NCI-H2081 treated with DMSO at 0.1 percent for 48 hours (cell line): ENCODE measurements at places on chromosomes 6 and 20.

- no peak for DNase-seq
These were observed 63.4 kb downstream of the TXNDC5 start for GRCh38 chr6:7846966-7847818.

GRCh38 chr6:16238963-16239797 lies 793 bp downstream of the GMPR start:
- DNase-seq, result no peak

GRCh38 chr20:47438464-47439381 lies 63.0 kb upstream of the NCOA3 start:
- no peak for DNase-seq

GRCh38 chr6:142155091-142155490 lies 8.0 kb downstream of the VTA1 start:
- no peak for DNase-seq

DNA sequence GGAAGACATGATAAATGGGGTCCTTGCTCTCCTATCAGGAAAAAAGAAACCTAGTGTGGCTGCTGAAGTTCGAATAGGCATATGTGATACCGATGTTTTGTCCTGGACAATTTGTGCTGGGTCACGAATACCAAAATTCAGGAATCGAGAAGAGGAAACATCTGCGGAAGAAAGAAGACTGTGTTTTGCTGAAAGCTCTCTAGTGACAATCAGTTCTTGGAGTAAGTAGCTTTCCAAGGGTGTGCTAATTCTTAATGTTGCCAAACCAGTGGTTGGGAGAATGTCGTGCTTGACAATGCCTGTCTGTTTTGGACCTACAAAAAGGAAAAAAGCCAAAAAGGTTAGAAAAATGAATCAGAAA lies 956.1 kb downstream of the PHF3 start:
- no peak for DNase-seq

- DNase-seq, result no peak
These were observed 441.1 kb downstream of the MEI4 start for GRCh38 chr6:78093906-78094305.

DNA sequence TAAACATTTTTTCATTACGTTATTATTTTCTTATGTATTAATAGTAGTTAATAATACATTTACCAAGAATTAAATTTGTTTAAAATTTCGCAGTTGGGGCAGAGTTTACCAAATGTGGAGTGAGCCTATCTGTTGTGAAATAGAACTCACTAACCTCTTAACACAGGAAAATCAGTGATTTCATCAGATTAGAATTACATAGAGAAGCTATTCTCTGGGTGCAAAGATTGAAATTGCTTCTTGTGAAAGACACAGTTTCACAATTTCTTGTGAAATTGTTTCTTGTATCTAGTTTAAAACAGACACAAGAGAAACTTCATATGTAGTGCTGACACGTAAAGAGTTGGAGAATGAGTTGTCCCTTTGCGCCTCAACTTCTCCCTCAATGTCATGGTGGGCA lies 69.4 kb upstream of the PRL start:
- DNase-seq, result no peak

DNA sequence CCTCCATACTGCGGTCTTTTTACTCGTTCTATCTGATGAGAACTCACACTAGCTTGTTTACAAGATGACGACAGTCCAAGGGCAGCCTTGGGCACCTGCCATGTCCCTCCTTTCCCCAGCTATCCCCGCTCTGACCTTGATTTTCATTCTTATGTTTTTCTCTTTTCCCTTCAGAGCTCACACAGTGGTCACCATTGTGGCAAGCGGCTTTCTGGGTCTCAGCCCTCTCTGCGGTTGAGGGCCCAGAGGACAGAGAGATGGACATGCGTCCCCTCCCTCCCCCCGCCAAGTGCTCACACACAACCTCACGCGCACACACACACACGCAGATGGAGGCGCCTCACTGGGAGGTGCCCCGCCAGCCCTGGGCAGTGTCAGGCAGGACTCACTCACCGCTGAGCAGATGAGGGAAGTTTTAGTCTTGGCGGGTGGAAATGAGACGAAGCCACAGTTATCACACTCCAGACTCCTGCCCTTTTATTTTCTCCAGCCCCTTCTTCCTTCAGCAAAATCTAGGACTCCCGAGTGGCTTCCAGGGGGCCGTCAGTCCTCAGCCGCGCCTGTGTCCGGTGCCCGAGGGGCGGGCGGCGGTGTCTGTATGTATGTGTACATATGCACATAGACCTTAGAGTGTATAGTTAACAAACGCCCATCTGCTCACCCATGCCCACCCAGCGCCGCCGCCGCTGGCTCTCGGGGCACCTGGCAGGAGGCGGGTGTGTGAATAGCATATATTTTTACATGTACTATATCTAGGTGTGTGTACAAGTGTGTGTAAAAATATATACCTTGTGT lies 13.8 kb upstream of the MYL9 start:
- no peak for DNase-seq

- no peak for DNase-seq
These were observed 258.8 kb downstream of the CDH4 start for GRCh38 chr20:61510778-61511330.

DNA sequence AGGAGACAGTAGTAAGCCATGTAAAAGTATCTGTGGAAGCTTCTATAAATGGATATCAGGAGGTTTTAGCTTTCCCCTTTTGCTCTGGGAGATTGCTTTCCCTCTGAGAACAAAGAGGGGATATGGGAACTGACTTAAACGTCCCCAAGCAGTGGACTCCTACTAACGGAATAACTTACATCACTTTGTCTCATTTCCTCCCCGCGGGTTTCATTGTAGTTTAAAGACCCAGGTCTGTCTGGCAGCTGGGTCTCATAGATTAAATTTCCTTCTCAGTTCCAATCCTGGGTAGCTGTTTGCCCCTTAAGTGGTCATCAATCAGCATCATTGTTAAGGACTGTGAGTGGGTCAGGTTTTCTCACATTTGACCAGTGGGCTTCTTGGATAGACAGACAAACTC lies 68.7 kb downstream of the PLAGL1 start:
- DNase-seq, result no peak

DNA sequence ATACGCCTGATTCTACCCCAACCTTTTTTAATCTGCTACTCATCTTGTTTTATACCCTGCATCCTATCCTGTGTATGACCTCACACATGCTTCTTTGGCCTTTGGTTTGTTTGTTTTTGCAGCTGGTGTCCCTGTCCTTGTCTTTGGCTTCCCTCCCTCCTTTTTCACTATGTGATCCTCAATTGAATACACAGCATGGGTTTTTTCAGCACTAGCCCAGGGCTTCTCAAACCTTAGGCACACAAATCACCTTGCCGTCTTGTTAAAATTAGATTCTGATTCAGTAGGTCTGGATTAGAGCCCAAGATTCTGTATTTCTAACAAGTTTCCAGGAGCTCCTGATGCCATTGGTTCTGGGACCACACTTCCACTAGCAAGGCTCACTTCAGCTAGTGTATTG lies 321.5 kb upstream of the MAN1A1 start:
- no peak for DNase-seq

GRCh38 chr20:10639077-10639736 lies 34.6 kb downstream of the JAG1 start:
- DNase-seq, result no peak

GRCh38 chr20:48759631-48760245 lies 68.1 kb downstream of the PREX1 start:
- DNase-seq, result peak; percentile 2

DNA sequence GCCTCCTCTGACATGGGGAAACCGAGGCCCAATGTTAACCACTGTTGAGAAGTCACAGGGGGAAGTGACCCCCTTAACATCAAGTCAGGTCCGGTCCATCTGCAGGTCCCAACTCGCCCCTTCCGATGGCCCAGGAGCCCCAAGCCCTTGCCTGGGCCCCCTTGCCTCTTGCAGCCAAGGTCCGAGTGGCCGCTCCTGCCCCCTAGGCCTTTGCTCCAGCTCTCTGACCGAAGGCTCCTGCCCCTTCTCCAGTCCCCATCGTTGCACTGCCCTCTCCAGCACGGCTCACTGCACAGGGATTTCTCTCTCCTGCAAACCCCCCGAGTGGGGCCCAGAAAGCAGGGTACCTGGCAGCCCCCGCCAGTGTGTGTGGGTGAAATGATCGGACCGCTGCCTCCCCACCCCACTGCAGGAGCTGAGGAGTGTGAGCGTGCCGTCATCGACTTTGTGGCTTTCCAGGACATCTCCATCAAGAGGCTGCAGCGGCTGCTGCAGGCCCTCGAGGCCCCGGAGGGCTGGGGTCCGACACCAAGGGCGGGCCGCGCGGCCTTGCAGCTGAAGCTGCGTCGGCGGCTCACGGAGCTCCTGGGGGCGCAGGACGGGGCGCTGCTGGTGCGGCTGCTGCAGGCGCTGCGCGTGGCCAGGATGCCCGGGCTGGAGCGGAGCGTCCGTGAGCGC lies 1.6 kb downstream of the TNFRSF6B start:
- no peak for DNase-seq

- DNase-seq, result no peak
These were observed 36.9 kb downstream of the SLC24A3 start for GRCh38 chr20:19249106-19249879.

- DNase-seq, result no peak
These were observed 9.5 kb upstream of the NR2E1 start for GRCh38 chr6:108156180-108156937.

DNA sequence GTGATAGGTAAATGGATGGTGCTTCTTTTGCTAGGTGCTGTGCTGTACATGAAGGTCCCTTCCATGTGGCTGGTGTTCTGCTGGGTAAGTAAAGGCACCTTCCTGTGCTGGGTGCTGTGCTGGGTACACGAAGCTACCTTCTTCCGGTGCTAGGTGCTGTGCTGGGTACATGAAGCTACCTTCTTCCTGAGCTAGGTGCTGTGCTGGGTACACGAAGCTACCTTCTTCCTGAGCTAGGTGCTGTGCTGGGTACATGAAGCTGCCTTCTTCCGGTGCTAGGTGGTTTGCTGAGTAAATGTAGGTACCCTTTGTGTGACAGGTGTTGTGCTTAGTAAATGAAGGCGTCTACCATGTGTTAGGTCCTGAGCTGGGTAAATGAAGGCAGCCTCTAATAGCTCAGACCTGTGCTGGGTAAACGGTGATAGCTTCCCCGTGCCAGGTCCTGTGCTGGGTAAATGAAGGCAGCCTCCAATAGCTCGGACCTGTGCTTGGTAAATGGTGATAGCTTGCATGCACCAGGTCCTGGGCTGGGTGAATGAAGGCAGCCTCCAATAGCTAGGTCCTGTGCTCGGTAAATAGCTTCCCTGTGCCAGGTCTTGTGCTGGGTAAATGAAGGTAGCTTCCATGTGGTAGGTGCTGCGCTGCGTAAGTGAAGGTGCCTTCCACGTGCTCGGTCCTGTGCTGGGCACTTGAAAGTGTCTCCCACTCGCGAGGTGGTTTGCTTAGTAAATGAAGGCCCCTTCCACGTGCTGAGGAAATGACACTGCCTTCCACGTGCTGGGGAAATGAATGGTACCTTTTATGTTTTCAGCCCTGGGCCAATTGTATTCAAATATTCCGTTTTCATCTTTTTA lies 115.5 kb downstream of the ERMARD start:
- no peak for DNase-seq

DNA sequence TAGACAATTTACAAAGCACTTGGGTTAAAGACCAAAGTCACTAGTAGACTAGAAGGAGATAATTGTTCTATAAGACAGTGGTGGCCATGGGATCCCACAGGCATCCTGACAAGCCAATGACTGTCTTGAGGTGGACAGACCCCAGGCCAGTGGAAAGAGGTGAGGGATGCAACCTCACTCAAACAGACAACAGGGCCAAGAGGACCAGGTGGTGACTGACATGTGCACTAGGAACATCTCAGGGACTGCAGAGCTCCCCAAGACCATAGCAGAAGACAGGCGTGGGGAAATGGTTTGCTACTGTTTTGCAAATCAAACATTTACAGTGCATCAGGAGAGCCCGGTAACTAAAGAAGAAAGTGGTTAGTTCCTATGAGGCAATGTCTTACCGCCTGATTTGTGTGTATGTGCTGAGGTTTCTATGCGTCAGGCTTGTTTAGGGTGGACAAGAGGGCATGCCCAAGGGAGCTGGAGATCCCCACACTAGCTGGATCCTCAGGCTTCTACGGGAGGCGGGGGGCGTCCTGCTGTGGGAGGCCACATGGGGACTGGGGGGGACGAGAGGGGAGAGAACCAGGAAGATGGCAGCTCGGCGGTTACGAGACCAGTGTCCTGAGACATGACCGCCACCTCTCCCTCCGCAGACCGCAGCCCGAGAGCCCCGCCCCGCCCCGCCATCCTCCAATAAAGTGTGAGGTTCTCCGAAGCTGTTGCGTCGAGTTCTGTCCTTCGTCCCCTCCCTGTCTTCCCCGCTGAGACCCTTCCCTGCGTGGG lies 623 bp upstream of the MRPS26 start:
- no peak for DNase-seq

GRCh38 chr6:91704531-91704930 lies 1117.7 kb upstream of the MAP3K7 start:
- DNase-seq, result no peak

DNA sequence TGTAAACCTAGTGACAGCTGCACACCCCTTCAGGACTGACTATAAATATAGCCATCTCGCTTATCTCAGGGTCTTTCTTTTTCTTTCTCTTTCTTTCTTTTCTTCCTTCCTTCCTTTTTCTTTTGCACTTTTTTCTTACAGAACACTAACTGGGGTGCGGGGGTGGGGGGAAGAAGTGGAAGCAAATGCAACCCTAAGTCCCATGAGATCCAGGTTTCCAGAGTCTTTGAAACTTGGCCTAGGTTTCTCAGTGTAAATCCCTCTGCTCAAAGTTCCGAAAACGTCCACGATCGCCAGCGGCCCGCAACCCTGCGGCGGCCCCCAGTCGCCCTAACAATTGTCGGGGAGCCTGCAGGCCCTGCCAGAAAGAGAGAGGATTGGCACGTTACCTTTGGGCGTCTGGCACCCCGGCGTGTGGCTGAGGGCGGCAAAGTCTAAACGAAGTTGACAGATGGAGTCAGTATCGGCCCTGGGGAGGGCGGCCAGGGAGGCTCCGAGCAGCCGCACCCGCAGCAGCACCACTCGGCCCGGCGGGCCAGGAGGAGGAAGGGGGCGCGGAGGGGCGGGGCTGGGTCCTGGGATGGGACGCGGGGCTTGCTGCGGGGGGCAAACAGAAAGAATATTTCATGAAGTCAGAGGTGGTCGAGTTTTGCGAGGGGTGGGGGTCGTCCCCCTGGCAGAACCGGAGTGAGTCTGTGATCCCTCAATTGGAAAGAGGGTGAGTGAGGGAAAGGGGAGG lies 577 bp upstream of the FOXF2 start:
- no peak for DNase-seq

- DNase-seq, result no peak
These were observed 376.6 kb downstream of the GRIK2 start for GRCh38 chr6:101770116-101770515.
